ENCODE measurements at places on chromosomes 5 and 9.

DNA sequence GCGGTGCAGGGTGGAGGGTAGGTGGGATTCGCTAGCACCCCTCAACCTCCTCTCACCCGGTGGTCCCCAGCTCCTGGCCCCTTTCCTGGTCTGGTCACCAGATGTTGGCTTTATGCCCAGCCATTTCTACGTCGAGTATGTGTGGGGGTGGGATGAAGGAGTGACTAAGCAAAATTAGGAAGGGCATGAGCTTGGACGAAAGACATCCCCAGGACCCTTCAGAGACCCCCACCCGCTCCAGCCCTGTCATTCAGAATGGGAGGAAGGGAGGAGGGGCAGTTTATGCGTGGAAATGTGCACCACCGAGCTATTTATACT lies 742 bp downstream of the BHMT2 start:
- no peak for DNase-seq

DNA sequence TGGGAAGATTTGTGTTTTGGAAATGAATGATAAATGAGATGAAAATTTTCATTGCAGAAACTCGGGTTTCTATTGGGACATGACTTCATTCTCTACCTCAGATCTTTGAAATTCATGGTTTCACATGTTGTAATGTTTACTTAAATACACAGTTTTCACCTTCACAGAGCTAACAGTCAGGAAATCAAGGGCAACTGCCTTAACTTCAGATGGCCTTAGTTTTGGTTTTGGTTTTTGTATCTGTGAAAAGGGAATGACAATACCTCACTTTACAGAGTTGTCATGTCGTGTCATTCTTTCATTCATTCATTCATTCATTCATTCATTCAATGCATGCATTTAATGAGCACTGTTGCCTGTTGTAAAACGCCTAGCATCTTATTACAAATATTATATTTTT lies 41.9 kb downstream of the NIM1K start:
- no peak for DNase-seq

DNA sequence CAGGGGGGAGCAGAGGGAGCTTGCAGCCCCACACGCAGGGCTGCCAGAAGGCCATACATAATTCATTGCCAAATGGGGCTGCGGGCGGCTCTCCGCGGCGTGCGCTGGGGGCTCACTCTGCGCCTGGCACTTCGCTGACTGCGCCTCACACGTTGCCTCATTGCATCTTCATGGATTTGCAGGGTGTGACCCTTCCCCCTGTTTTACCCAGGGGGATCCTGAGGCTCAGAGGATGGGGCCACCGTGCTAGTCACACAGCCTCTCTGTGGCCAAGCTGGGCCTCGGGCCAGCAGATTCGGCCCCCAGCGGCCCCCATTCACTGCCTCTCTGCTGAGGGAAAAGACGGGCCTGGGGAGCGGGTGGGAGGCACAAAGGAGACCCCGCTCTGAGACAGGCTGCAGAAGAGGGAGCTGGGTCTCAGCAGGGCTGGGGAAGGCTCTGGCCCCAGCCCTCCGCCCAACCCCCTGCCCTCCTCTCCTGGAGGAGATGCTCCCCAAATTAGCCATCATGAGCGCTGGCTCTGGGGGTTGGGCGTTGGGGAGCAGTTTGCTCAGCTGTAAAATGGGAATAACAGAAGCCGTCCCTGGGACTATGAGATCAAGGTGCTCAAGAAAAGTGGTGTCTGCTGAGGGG lies 115.5 kb downstream of the C9orf50 start:
- no peak for DNase-seq

GRCh38 chr9:105172436-105172835 lies 72.0 kb upstream of the SLC44A1 start:
- DNase-seq: no peak

DNA sequence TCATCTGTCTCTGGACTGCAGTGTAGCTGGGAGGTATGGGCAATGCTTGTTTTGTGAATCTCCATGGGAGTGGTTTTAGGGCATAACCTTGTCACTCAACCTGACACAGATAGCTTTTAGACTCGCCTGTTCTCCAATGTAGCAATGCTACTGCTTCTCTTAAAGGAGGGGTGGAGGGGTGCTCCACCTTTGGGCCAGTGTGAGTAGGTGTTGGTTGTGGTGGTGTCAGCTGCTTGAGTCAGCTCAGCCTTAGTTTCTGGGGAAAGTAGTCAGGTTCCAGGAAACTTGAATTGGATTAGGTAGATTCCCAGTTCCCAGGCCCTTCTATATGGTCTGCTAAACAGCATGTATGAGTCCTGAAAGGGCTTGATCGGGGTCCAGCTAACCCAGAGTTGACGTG lies 91.1 kb upstream of the PLPPR1 start:
- DNase-seq: no peak

GRCh38 chr5:66570201-66570600 lies 26.0 kb upstream of the MAST4 start:
- no peak for DNase-seq

DNA sequence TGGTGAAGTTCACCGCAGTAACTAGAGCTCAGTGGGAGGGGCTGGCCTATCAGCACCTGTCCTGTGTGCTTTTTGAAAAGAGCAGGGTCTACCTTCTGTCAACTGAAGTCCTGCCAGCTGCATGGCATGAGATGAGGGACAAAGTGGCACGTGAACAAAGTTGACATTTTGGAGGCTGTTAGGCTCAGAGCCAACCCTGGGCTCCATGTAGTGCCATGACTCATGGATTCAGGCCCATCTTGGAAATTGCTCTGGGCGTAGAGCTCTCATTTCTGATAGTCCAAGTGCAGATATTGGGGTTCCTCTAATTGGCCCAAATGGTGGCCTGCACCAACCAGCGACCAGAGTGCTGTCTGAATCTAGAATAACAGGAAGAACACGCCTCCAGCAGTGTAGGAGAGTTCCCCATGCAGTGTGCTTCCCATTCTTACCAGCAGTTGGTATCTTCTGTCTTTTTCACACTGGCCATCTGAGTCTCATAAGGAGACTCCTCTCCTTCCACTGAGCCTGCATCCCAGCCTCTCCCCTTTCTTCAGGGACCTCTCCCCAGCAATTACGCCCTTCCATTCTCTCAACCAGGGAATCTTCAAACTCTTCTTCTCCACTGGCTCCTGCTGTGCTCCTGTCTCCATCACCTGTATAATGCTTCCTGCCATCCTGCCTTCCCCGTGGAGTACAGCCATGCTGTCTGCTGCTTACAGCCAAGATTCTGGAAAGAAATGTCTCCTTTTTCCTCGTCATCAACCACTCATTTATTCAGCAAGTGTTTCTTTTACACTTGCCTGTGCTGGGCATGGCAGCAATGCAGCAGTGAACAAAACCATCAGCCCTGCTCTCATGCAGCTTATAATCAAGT lies 30.4 kb downstream of the IRF1 start:
- no peak for DNase-seq

GRCh38 chr5:174400461-174400860 lies 323.9 kb upstream of the MSX2 start:
- DNase-seq: no peak

GRCh38 chr5:78268356-78268755 lies 26.1 kb downstream of the AP3B1 start:
- DNase-seq: no peak

- DNase-seq: peak; percentile 91
These were observed 78.5 kb upstream of the LRRTM2 start for GRCh38 chr5:138953387-138954256.

GRCh38 chr5:158124606-158125316 lies 265.8 kb upstream of the CLINT1 start:
- DNase-seq: no peak

DNA sequence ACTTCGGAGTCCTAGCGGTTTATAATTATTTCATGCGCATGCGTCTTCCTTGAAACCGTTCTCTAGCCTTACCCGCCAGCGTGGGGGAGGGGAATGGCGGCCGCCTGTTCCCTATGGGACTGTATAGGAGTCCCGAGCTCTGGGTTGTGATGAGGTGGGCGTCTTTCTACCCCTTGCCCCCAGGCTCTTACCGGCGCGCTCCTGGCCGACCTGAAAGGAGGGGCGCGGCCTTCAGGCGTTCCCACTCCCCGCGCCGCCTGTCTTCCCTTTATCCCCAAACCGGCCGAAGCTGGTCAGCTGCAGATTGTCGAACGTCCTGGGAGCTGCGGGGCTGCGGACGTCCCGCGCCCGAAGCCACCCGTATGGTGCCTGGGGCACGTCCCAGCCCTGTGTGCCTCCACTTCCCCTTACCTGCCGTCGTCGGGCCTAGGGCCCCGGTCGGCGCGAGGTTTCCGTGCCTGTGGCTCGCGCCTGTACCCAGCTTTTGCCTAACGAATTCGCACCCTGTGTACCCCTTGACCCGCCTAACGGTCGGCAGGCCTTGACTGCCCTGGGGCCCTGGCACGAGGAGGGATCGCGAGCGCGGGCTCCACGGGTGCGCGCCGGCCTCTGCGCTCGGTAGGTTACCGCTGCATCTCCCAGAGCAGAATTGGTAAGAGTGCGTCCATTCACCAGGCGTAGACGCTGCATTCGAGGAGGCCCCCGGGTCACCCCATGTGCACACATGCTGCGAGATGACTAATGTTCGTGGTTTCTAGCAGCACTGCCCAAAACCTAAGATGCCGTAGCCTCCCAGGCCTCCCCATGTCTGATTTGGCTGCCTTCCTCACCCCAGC lies 653 bp upstream of the HNRNPH1 start:
- DNase-seq: no peak

GRCh38 chr9:114372921-114373448 lies 14.8 kb downstream of the AKNA start:
- no peak for DNase-seq

- DNase-seq: no peak
These were observed 62.9 kb upstream of the ORM1 start for GRCh38 chr9:114259798-114260523.

DNA sequence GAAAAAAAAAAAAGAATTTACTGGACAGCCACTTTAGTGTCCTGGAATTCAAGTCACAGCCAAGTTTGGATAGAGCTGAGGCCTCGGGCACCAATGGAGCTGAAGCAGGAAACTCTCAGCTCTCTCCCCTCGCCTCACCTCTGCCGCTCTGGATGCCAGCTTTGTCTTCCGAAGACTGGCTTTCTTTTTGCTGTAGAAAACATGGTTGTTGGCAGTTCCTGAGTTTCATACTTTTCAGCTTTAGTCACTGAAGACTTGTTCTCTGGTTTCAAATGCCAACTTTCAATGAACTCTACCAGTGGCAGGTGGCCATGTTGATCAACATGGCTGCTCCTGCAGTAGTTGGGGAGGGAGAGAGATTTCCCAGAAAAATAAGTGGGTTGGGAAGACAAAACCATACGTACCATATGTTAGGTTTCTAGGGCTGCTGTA lies 142.2 kb downstream of the SNX18 start:
- DNase-seq: no peak

GRCh38 chr5:99607124-99607523 lies 678.3 kb upstream of the CHD1 start:
- DNase-seq: no peak

DNA sequence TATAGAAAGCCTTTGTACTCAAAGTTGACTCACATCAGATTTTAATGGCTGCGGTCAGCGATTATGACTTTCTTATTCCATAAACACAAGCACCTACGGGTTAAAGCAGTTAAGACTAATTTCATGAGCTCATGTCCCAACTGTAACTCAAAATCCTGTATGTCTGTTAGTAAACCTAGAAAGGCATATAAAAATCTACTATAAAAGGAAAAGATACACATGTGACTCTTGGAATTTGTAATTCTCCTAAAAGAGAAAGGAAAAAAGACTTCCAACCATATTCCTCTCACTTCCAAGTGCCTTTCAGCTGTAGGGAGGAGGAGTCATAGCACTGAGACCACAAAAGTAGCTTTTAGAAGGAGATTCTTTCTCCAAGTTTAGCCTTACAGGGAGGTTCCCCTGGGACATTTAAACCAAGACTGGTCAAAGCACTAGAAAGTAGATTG lies 129.1 kb downstream of the EBF1 start:
- DNase-seq: no peak

DNA sequence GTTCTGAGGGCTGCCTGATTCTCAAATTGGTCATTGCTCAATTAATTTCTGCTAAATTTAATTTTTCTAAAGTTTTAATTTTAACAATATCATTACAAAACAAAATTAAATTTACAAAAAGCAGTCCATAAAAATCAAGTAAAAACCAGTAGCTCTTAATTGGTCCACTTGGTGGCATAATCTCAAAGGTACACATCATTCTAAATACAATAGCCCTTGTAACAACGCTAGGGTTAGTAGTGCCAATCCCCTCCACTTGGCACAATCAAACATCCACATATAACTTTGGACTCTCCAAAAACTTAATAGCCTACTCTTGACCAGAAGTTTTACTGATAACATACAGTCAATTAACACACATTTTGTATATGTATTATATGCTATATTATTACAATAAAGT lies 1.9 kb upstream of the NDUFB6 start:
- no peak for DNase-seq

DNA sequence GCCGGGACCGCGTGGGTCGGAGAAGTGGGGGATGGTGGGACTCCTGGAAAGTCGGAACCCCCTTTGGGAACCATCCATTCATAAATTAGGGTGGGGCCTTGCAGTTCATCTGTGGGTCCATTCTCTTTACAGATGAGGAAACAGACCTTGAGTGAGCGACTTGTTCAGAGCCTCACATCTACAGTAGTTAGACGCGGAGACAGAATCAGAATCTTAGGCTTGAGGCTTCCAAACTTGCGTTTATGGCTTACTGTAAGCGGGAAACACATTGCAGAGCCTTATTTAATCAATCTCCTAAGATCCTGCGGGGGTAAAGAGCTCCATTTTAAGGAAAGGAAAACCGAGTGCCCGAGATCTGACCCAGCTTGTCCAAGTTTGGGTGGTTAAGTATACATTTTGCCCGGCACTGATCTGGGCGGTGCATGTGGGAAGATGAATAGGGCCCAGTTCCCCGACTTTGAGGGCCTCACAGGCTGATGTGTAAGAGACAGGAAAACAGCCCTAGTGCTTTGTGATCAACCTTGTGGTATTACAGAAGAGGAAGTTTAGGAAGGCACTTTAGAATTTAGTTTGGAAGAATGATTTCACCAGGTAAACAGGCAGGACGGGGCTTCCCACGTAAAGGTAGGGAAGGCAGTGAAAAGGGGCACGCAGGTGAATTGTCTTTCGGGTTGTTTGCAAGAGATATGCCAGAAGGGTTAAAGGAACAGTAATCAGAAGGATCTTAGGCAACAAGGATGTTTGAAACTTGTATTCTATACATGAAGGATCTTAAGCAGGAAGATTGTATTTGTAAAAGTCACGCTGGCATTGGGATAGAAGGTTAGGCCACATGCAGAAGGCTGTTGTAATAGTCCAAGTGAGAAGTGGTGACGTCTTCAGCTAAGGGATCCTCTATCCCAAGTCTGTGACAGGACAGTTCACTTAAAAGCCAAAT lies 744 bp downstream of the TARS1 start:
- peak; percentile 8 for DNase-seq

DNA sequence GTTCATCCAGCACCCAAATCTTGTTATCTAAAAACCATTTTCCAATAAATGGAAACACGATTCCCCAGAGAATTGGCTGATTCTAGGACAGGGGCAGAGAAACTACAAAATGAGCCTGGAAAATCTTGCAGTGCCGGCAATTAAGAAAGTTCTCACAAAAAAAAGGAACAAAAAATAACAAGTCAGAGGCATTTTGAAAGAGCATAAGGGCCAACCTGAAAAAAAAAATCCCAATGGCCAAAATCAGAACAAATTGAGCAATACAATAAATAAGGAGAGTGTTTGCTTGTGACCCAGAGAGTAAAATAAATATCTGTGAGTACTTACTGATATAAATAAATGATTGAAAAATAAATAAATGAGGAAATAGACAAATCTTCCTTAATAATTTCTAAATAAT lies 55.1 kb upstream of the S1PR3 start:
- DNase-seq: no peak
